ENCODE measurements at places on chromosomes 13 and 19.

- DNase-seq = no peak
Measured at GRCh38 chr13:50384724-50385123, 369.5 kb downstream of the KCNRG start.

DNA sequence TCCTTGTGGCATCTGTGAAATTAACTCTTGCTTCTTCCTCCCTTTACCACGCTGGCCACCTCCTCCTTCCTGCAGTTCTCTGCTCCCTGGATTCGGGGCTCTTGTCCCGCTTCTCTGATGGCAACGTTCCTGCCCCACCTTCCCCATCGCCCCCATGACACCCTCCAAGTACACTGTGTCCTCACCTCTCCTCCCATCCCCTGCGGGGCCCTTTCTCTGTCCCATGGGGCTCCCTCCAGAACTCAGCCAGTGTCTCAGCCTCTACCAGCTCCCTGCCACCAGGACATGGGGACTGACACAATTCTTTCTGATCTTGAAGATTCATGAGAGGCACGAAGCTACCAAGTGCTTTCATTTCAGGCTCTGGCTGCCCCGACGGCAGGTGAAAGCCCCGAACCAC lies 9.1 kb downstream of the CARS2 start:
- DNase-seq = no peak

DNA sequence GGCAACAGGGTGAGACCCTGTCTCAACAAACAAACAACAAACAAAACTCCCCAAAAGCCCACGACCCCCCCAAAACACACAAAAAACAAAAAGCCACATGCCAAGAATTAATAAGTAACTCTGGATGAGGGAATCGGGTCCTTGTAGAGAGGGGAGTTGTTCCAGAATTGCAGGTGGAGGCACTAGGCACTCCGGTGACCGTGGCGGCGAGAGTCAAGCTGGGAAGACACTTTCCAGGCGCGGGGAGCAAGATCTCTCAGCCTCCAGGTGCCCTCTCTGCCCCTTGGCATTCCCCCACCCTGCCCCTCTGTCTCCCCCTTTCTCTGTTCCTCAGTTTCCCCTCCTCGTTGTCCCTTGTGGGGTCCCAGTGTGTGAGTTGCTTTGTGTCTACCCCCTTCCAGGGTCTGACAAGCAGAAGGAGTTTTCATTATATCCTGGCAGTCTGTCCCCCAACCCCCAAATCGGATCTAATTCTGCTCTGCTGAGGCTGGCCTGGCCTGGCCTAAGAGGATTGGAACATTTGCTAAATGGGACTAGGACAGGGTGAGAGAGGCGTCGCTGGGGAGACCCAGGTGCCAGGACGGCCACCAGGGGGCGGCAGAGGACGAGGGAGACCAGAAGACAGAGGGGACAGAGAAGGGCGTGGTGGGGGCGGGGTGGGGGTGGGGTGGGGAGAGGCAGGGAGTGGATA lies 8.3 kb upstream of the CRX start:
- DNase-seq = peak; percentile 78

GRCh38 chr19:39131255-39131755 lies 5.7 kb downstream of the PAK4 start:
- DNase-seq = no peak

DNA sequence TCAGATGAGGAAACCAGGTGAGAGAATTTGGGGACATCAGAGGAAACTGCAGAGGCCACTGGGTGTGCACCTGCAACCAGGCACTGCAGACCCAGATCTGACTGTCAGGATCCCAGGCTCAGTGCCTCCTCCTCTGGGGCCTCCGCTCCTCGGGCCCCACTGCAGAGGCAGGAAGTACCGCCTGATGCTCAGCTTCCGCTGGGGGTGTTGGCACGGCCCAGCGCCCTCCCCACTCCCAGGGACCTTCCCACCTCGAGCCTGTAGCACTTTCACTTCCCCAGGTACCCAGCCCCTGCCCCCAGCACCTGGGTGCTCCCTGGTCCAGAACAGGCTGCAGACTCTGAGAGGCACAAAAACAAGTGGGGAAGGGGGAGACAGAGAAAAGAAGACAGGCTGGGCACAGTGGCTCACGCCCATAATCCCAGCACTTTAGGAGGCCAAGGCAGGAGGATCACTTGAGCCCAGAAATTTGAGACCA lies 1.4 kb upstream of the CD37 start:
- peak; percentile 70 for DNase-seq

DNA sequence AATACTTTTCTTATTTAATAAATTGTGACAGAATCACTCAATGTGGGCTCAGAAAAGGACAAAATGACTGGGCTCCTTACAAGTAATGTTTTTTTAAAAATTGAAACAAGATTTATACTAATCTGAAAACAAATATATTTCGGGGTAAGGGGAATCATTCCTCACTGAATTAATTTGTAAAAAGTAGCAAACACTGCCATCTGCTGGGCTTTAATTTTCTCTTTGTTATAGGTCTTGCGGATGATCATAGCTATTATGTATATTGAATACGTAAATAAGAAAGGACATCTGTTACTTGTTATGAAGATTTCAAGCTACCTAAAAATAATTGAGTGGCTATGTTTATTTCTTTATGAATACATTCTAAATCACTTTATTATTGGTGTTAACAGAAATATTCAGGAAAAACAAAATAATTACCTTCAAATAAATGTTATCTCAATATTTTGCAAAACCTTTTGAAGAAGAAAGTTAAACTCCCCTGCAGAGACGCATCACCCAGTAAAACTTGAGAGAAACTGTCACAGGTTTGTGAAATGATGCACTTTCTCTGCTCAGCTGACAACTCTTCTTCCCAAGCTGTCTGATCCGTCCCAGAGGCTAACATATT lies 17.8 kb upstream of the ENOX1 start:
- no peak for DNase-seq

DNA sequence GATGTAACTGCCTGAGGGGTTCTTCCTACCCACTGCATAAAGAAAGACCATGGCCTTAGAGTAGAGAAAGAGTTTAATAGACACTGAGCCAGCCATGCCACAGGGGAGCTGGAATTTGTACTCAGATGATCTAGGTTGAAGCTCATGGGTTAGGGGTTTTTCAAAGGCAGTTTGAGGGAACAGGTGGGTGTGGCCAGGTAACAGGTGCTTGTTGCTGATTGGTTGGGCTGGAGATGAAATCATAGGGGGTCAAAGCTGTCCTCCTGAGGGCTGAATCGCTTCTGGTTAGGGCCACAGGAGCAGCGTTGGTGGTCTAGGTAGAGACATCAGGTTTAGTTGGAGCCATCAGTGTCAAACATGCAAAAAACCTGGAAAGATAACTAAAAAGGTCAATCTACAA lies 59.2 kb upstream of the CSNK1A1L start:
- no peak for DNase-seq
